GM13977 (cell line): ENCODE measurements at places on chromosomes 12 and 14.

GRCh38 chr12:70260646-70261045 is 17.4 kb downstream of the CNOT2 start:
- DNase-seq = peak; percentile 17

DNA sequence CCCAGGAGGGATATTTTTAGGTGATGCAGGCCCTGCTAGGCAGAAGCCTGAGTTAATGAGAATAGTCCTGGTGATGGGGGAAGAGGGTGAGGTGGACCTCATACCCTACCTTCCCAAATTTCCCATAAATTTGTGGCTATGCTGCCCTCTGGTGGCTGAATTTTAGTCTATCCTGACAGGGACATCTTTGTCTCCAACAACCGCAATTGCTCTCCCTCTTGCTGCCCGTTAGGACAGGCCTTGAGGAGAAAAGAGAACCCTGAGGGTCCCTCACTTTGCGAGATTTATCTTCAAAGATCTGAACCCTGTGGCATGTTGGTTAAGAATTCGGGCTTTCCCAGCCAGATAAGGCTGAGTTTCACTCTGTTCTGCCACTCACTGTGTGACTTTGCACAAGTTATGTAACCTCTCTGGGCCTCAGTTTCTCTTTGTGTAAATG is 9.8 kb upstream of the ZNF385A start:
- no peak for DNase-seq

- no peak for DNase-seq
Observed at GRCh38 chr12:54940727-54941315, 43.7 kb downstream of the TESPA1 start.

DNA sequence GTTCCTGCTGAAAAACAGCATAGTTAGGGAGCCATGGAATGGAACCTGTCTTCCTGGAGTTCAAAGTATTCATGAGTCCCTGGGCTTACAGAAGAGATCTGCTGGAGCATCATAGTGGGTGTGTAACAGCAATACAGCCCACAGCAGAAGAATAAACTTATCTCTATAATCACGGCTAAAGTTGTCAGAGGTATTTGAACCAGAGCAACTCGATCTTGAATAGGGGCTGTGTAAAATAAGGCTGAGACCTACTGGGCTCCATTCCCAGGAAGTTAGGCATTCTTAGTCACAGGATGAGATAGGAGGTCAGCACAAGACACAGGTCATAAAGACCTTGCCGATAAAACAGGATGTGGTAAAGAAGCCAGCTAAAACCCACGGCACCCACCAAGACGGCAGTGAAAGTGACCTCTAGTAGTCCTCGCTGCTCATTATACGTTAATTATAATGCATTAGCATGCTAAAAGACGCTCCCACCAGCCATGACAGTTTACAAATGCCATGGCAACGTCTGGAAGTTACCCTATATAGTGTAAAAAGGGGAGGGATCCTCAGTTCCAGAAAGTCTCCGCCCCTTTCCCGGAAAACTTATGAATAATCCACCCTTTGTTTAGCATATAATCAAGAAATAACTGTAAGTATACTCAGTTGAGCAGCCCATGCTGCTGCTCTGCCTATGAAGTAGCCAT is 223.4 kb downstream of the PCNX1 start:
- no peak for DNase-seq
